AG04450 (cell line): ENCODE measurements at places on chromosomes 1 and 21. TPM values are rescaled to one million over a fixed set of nuclear protein-coding genes. Genes with fewer than 3 reads are reported as not detected.

DNA sequence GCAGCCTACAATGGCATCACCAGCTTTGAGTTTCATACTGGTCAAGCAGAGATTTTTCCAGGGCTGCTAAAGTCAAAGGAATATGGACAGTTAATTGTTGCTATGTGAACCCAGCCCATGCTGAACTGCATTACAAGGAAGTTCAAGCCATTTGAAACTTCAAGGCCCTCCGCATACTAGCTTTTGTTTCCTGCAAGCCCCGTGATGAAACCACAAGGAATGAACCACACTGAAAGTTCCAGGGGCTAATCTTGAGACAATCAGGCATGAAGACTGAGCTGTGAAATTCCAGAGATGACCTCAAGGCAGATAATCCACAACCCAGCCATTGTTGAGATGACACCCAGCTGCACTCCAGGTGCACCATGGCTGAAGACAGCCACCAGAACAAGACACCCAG lies 180.8 kb downstream of the C1orf21 start:
- no peak for DNase-seq

DNA sequence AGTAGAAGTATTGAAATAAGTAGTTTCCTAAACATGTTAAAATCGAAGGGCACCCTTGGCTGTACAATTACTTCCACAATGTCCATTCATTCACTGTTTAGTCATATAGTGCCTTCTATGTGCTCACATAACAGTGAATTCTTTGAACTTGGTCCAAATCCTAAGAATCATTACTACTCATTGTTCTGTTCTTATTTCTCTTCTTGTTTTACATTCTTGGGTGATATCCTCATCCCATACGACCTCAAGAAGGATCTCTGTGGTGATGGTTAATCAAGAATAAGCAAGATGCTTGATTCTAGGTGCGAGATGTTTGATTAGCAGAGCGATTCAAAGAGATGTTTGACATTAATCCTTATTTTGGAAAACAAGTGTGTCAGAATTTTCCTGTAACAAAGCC lies 667.4 kb upstream of the ZP4 start:
- DNase-seq, result no peak

GRCh38 chr1:65149351-65150107 lies 1.5 kb downstream of the AK4 start:
- DNase-seq, result no peak

GRCh38 chr1:114700036-114700600 lies 4.8 kb upstream of the AMPD1 start:
- DNase-seq, result no peak

DNA sequence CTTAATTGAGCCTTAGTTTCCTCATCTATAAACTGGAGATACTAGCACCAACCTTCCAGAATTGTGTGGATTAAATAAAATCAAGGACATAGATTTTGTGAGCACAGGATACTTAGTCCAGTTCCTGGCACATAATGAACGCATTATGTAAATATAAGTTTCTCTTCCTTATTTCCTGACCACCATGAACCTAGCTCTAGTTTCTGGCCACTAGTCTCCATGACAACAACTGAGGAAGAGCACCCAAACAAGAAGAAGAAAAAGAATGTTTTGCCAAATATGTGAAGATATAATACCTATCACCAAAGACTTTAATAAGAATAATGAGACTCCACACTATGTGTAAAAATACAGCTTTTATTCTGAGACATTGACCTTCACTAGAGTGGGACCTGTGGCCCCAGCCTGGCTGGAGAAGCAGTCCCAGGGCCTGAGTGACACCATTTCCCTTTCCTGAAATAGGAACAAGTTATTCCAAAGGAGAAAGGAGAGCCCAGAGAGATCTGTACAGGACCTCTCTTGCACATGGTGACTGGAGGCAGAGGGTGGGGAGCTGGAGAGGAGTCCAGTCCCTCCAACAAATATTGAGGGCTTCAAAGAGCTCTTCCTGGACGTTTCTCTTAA lies 940 bp upstream of the USF1 start:
- DNase-seq, result no peak

- DNase-seq, result no peak
Observed at GRCh38 chr21:36044056-36044455, 16.3 kb downstream of the SETD4 start.

DNA sequence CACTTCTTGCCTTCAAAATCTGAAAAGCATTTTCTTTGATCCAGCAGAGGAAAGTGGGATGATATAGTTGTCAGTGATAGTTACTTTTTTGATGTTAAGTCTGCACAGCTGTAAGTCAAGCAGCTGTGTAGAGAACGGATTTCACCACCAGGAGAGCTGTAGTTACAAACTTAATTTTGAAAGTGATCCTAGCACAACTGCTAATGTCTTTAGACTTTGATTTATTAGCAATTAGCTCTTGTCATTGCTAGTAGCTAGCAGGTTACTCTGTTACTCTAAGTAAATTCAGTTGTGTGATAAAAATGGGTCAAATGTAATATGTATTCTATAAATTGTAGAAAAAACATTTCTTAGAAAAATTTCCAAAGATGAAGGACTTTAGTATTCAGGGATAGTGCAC lies 46.0 kb downstream of the ALG6 start:
- DNase-seq, result no peak

OLFM3 gene
- not detected in 2 replicates for polyA plus RNA-seq

APOBEC4 gene
- not detected in 2 replicates for polyA plus RNA-seq

CAPN8 gene
- polyA plus RNA-seq, result not detected in 2 replicates
